ENCODE measurements at places on chromosomes 7 and 10.

DNA sequence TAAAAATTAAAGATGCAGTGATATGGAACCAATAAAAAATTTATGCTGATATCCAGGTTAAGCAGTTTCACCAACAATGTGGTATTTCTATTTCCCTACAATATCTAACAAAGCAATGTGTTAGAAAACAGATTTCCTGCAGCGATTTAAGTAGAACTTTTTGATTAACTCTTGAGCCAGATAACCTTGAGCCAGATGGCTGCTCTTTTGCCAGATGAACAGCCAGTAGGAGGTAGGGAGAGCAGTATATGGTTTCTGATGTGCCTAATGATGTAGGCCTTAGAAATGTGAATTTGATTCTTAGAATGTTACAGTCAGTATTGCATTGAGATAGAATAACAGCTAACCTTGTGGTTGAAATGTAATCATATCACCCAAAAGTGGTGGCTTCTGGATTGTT is 31.1 kb downstream of the STAMBPL1 start:
- DNase-seq, result no peak

- DNase-seq, result no peak
Observed at GRCh38 chr7:55258631-55259030, 106.5 kb upstream of the LANCL2 start.

DNA sequence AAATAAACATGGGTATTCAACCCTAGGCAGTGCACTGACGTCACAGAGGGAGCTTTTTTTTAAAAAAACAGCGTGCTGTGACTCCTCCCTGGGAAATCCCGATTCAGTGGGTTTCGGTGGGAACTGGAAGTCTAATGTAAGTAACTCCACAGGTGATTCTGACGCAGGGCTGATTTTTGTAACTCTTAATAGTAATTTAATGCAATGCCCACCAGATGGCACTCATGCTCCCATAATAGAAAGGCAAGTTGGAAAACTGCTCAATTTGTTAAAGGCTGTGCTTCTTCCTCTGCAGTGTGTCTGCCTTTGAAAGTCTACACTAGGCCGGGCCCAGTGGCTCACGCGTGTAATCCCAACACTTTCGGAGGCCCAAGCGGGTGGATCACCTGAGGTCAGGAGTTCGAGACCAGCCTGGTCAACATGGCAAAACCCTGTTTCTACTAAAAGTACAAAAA is 10.9 kb upstream of the RSU1 start:
- DNase-seq, result peak; percentile 73

DNA sequence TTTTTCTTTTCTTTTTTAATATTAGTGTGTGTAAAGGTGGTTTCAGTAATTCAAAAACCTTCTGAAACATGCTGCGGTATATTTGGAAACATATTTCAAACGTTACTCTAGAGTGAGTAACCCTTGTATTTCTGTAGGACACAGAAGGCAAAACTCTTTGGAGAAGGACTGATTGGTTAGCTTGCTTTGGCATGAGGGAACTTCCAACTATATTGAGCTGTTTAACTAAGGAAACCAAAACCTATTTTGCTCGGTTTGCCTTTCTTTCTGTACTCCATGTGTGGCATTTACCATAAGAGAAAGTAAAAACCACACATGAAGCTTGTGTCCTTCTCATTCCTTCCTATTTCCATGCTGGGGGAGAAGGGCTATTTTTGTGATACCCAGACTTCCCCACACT is 149.8 kb downstream of the DYNC1I1 start:
- no peak for DNase-seq

DNA sequence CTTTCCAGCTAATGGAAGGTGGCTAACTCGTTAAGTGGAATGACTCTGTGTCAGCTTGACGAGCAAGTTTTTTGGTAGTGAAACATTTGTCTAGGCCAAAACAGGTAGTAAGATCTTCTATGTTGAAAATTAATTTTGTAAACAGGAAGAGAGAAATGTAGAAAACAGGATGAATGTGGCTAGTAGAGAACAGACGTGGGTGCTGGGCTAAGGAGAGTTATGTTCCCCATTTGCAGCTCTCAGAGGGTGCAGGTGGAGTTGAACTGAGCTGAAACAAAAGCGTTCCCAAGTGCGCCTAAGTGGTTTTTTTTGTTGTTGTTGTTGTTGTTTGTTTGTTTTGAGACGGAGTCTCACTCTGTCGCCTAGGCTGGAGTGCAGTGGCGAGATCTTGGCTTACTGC is 59.5 kb upstream of the SRPK2 start:
- DNase-seq, result no peak

DNA sequence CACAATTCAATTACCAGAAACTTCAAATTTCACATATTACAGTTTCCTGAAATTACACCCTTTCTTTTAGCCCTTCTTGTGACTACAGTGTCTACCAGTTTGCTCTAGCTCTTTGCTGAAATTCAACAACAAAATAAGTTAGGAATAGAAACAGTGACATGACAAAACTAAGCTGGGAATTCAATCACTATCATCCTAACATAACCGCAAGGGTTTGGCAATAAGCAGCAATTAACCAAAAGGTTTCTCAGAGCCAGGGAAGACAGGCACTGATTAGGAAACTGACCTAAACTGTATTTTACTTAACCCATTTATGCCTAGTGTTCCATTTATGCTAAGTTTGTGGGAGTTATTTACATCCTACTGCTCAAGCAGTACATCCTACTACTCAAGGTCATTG is 31.3 kb downstream of the HIBADH start:
- no peak for DNase-seq

DNA sequence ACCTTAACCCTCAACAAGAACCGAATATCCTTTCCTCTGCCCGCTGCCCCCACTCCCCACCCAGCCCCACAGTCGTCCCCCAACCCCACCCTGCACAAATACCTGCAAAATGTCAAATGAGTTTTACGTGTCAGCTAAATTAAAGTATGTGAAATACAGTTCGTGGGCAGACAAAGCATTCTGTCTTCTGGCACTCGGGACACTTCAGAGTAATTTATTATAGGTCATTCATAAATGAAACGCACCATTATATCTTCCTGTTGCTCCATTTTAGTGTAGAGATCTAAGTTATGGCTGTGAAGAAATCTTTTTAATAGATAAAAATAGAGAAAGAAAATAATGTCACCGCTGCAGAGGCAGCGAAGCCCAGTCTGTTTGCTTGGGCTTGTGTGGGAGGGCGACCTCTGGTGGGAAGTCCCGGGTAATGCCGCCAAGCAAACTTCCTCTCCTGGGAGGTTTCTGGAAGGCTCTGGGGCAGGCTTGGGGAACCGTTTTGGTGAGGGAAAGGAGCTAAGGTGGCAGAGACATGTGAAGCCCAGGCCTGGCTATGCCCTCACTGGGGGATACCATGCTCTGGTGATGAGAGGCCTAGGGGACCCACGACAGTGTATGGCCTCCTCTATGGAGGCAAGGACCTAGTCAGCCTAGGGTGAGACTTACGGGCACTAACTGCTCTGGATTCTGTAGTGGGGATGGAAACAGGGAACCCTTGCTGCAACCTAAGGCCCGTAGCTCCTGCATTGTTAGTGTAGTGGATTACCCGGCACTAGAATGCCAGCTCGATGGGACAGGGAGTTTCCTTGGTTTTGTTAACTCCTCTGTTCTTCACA is 604.9 kb downstream of the LRMDA start:
- peak; percentile 25 for DNase-seq

DNA sequence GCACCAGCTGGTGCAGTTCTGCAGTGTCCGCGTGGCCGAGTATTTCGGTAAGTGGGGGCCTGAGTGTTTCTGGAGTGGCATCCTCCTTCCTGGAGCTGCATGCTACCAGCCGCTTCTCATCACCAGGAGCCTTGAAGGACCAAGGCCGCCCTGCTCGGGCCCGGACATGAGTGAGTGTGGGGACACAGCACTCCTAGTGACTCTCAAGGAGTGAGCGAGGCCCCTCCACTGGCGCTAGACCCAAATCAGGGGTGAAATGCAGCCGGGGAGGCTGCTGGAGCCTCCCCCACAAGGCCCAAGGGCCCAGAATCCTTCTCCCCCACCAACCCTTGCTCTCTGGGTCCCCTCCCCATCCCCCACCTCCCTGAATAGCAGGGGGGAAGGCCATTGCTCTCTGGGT is 48.0 kb downstream of the CAMK2B start:
- no peak for DNase-seq

DNA sequence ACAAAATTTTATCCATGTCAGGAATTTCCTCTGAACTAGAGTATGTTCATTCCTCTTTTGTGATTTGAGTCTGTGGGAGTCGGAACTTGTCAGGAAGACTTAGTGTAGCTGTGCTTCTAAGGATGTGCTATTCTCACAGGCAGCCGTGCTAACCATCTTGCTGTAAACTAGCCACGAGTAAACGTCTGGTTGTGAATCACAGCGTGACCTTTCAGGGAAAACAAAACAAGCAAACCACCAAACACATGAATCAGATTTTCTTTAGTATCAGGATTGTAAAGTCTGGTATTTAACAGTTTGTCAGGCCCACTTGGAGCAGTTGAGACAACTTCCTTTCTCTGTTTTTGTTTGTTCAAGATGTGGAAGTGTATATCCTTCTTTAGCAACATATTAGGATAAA is 32.0 kb downstream of the AUTS2 start:
- no peak for DNase-seq

- no peak for DNase-seq
Observed at GRCh38 chr10:13810568-13810967, 223.8 kb downstream of the PRPF18 start.

- no peak for DNase-seq
Observed at GRCh38 chr10:63866747-63867140, 345.5 kb downstream of the REEP3 start.

Measured in stimulated activated CD4-positive, alpha-beta T cell treated with anti-CD3 and anti-CD28 coated beads, Interleukin-4, amount 100 ng/mL, for 24 hours (primary cell).